ENCODE measurements at places on chromosomes 12 and 14. TPM values are rescaled to one million over a fixed set of nuclear protein-coding genes. Genes with fewer than 3 reads are reported as not detected.

Gene NFE2
- 0.17 TPM for total RNA-seq

Gene LRRC10
- not detected for total RNA-seq

Gene ADAMTS20
- not detected for total RNA-seq

Gene PUS1
- total RNA-seq: 7.2 TPM

Gene NANOG
- total RNA-seq: not detected

Gene TAS2R7
- total RNA-seq: not detected

Gene TROAP
- 0.51 TPM for total RNA-seq

Gene HOXC13
- total RNA-seq: not detected

Gene RAD9B
- 0.77 TPM for total RNA-seq

Gene NGB
- total RNA-seq: not detected

Gene PTHLH
- total RNA-seq: 0.26 TPM

Gene NOS1
- under 0.01 TPM for total RNA-seq

Gene AMHR2
- not detected for total RNA-seq

Gene B4GALNT1
- 0.51 TPM for total RNA-seq

Gene DPPA3
- total RNA-seq: not detected

Gene TSHR
- total RNA-seq: not detected

Gene LTBP2
- total RNA-seq: 243 TPM

Gene OR4K17
- total RNA-seq: not detected

Gene KICS2
- 9.7 TPM for total RNA-seq

Gene RDH5
- 12.1 TPM for total RNA-seq

Gene ETNK1
- total RNA-seq: 56.1 TPM

Gene GUCY2C
- total RNA-seq: not detected

Gene GPR33
- not detected for total RNA-seq

Gene OASL
- total RNA-seq: 1.2 TPM

Gene IFNG-AS1
- total RNA-seq: not detected

Gene HOXC12
- total RNA-seq: not detected

Gene BICDL1
- total RNA-seq: not detected

Gene SOX5
- 16.4 TPM for total RNA-seq

Gene VRTN
- not detected for total RNA-seq

Gene SPX
- 1.3 TPM for total RNA-seq

Gene ADGRD1
- 7.3 TPM for total RNA-seq

Gene FOXN4
- total RNA-seq: not detected

Gene TAS2R46
- total RNA-seq: 2.0 TPM

Gene ABCD2
- total RNA-seq: 0.33 TPM

Gene EPYC
- not detected for total RNA-seq

Gene ATN1
- total RNA-seq: 21.5 TPM

Gene SLC7A8
- 5.1 TPM for total RNA-seq

Gene TTC6
- total RNA-seq: 0.17 TPM

Gene ZC2HC1C
- total RNA-seq: 1.5 TPM

Gene RAB15
- total RNA-seq: 3.6 TPM

Gene RNASE7
- not detected for total RNA-seq

Gene GLIPR1L1
- total RNA-seq: not detected

Gene CDCA3
- total RNA-seq: 1.5 TPM

Gene PRB2
- not detected for total RNA-seq

Gene AMN
- under 0.01 TPM for total RNA-seq

Gene KRT79
- total RNA-seq: not detected

Gene RASSF9
- 0.77 TPM for total RNA-seq

Gene GNPNAT1
- total RNA-seq: 16.7 TPM

Gene KRT82
- total RNA-seq: not detected

Gene CCDC60
- not detected for total RNA-seq

Gene INHBC
- not detected for total RNA-seq

Gene SERPINA4
- total RNA-seq: not detected

Gene CLEC4D
- total RNA-seq: not detected

Gene CLEC6A
- total RNA-seq: not detected

All from fibroblast of lung (primary cell).